ENCODE measurements at places on chromosomes 16 and 17.

DNA sequence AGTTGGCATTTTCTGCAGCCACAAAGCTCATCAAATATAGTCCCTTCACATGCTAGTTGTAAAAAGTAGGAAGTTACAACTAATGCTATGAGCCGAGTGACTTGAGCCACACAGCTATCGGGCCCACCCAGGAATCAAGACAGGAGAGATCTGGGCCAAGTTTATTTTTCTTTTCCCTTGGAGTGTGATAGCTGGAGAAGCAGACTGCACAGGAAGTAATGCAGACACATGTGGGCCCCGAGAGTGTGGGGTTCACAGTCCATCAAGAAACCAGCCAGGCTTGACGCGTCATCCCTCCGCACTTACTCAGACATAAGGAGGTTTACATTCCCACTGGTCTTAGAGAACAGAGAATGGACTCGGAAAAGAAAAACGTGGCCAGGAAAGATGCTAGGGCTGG lies 403.1 kb upstream of the CDH11 start:
- DNase-seq = no peak

DNA sequence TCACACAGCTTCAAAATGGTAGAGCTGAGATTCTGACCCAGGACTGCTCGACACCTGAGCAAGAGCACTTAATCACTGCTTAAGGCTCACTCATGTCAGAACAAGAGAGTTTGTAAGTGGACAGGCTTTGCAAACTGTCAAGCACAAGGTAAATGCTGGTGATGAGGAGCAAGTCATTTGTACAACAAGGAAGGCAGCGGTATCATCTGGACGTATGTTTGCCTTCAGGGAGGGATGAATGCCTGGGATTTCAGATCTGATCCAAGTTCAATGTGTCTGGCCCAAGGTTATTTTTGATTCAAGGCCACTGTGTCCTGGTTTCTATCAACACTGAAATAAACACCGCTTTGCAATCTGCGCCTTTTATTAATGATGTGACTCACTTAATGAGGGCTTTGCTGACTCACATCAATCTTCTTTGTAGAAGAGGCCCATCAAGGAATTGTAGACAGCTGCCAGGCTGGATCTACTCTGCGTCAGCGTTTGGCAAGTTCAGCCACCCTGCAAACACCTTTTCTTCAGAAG lies 174.4 kb upstream of the HS3ST3A1 start:
- no peak for DNase-seq

DNA sequence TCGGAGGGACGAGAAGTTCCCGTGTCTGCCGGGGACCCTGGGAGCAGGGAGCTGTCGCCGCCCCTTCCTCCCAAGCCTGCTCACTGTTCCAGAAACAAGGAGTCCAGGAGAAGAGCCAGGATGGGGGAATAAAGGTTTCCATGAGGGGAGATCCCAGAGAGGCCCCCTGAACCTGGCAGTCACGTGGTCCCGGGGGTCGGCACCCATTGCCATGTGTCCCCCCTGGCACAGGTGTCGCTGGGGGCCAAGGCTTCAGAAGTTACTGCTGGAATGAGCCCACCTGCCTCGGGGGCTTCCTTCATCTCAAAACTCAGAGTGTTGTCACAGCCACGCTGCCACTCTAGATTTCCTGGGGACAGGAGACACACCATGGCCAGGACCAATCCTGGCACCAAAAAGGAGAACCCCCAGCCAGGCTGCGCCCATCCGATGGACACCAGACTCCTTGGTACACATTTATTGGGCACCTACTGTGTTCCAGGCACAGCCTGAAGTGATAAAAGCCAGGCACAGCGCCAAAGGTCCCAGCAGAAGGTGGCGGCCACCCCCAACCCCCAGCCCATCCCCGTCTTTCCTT lies 19.7 kb downstream of the RBFOX3 start:
- no peak for DNase-seq

DNA sequence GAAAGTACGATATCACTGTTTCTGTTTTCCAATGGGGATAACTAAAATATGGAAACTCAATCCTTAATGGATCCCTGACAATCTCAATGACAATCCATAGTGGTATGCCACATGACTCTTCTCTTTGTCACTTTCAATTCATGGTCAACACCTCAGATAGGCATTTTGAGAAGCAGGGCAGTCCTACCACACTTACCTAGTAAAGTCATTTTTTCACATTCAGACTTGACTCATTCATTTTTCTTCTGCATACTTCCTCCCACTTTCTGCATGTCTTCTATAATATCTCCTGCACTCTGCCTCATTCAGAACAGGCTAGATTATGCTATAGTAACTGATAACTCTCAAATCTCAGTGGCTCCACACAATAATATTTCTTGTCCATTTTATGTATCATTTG lies 117.5 kb downstream of the FTO start:
- DNase-seq = no peak

GRCh38 chr16:67345401-67345800 lies 18.8 kb downstream of the LRRC36 start:
- DNase-seq = no peak

- no peak for DNase-seq
Measured at GRCh38 chr17:49435671-49436029, 21.0 kb upstream of the PHB1 start.

GRCh38 chr16:66774981-66775380 lies 23.6 kb upstream of the DYNC1LI2 start:
- no peak for DNase-seq

- DNase-seq = no peak
Measured at GRCh38 chr17:34519282-34519681, 60.1 kb upstream of the TMEM132E start.

DNA sequence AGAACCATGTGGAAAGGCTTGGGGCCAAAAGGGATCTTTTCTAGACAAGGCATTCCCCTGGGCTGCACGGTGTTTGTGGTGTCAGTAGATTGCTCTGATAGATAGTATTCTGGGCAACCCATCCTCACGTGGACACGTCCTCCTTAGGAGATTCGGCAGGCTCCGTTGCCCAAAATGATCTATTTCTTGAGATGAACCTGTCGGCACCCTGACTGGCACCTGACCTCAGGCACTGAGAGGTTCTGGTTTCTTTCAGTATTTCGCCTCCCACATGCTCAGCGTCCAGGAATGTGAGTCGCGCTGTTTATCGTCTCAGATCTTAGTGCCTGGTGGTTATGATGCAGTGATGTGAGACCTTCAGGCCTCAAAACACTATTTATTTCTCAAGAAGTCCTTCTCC lies 89.7 kb downstream of the MARCHF10 start:
- DNase-seq = no peak

DNA sequence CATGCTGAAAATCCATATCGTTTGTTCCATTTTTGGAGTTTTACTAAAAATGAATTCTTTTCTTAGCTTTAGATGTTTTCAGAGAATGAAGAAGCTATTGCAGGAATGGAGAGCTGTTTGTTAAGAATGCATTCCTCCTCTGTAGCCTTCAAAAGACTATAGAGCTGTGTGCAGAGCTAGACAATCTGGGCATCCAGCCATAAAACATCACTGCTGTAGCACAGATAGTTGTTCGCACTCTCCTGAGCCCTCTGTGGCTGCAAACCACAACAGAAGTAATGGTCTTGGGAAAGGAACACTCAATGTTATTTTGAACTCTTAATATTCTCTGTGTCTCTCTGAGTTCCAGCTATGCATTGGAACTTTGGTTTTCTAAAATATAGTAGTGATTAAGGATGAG lies 4.9 kb downstream of the TNRC6C start:
- no peak for DNase-seq

- DNase-seq = peak; percentile 81
Measured at GRCh38 chr16:66406534-66407221, 20.4 kb upstream of the BEAN1 start.

GRCh38 chr17:19991252-19991885 lies 13.7 kb upstream of the AKAP10 start:
- no peak for DNase-seq

DNA sequence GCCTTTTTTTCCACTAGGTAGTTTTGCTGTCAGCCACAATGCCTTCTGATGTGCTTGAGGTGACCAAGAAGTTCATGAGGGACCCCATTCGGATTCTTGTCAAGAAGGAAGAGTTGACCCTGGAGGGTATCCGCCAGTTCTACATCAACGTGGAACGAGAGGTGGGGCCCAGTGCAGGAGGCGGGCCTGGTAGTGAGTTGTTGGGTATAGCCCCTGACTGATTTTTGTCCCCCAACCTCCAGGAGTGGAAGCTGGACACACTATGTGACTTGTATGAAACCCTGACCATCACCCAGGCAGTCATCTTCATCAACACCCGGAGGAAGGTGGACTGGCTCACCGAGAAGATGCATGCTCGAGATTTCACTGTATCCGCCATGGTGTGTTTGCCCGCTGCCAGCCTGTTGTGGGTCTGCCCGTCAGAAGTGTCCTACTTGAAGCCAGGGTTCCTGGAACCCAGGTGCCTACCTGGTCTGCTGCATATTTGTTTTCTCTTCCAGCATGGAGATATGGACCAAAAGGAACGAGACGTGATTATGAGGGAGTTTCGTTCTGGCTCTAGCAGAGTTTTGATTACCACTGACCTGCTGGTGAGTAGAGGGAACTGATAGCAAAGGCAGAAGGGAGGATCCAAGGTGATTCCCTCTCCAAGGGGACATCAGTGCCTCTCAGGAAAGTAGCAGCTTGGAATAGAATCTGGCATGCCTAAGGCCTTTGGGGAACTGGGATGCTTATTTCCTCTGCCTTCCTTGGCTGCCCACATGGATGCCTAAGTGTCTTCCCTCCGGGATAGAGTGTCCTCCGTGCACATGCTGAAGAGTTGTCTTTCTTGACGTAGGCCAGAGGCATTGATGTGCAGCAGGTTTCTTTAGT lies 1.9 kb upstream of the CD68 start:
- no peak for DNase-seq

DNA sequence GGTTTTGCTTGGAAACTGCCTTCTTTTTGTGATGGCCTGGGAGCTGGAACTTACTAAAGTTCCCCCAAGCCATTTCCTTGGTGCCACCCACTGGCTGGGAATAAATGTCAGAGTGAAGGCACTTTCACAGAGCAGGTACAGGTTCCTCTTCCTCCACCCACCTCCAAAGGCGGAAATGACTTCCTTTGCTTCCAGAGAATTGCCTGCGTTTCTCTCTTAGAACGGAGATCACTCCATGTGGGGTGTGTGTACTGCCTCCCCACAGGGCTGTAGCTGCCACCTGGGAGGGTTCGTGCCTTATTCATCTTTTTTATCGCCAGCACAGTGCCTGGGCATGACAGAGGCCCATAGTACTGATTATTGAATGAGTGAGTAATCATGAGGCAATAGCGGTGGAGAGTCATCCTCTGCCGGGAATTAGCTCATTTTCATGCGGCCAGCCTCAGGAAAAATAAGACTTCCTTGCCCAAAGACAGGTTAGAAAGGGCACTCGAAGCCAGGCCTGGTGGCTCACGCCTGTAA lies 32.2 kb upstream of the HAS3 start:
- DNase-seq = no peak

DNA sequence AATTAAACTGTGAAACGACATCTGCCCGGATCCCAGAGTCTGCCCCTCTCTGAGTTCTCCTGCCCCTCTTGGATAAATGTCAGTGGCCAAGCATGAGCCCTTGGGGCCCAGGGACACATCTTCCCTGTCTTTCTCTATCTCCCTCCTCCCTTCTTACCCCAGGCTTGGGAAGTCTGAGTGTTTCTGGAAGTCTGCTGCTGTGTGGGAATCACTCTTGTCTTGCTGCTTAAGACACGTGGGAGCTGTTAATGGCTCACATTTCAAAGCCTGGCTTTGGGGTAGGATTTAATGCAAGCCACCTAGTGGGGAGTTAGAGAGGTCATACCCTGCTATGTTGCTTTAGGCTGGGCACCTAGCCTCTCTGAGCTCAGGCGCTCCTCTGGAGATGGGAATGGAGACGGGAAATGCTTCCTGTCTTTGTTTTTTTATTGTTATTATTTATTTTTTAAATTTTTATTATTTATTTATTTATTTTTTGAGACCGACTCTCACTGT lies 218.5 kb upstream of the CIBAR2 start:
- no peak for DNase-seq

DNA sequence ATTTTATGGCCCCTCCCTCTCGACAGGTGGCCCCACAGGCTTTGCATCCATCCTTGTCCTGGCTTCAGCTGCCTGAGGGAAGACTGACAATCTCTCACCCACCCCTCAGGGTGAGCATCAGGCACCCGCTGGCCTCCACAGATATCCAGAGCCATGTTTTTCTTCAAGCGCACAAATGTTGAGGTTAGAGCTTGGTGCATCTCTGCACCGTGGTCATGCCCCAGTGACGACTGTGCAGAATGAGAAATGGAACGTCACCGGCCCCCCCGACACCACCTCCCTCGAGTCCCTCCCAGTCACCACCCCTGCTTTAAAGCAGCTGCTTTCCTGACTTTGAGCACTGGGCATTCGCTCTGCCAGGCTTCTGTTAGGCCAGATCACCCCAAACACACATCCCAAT lies 19.8 kb upstream of the TIMP2 start:
- no peak for DNase-seq

All from activated T-helper 9 cell treated with anti-CD3 and anti-CD28 coated beads, Interleukin-2, amount 50 U/mL, for 16 hours (primary cell).